ENCODE measurements at places on chromosomes 6 and 20.

- DNase-seq = no peak
Observed at GRCh38 chr6:146542881-146543210, 787 bp upstream of the RAB32 start.

DNA sequence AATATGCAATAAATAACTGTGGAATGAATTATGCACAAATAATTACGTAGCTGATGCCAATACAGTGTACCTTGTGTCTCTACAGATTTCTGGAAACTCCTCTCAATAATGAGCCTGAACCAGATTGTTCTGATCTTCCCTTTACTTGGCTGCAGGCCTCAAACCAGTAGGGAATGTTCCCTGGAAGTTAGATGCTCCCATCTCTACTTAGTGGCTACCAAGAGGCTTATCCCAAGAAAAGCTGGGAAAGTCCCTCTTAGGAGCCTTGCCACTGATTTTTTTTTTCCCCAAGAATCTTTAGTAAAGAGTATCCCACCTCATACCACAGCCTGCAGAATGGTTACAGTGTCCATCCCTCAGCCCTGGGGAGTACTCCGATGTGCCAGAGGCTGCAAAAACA lies 702.1 kb downstream of the RFPL4B start:
- no peak for DNase-seq

GRCh38 chr6:111673532-111673931 lies 67.9 kb upstream of the TRAF3IP2 start:
- no peak for DNase-seq

DNA sequence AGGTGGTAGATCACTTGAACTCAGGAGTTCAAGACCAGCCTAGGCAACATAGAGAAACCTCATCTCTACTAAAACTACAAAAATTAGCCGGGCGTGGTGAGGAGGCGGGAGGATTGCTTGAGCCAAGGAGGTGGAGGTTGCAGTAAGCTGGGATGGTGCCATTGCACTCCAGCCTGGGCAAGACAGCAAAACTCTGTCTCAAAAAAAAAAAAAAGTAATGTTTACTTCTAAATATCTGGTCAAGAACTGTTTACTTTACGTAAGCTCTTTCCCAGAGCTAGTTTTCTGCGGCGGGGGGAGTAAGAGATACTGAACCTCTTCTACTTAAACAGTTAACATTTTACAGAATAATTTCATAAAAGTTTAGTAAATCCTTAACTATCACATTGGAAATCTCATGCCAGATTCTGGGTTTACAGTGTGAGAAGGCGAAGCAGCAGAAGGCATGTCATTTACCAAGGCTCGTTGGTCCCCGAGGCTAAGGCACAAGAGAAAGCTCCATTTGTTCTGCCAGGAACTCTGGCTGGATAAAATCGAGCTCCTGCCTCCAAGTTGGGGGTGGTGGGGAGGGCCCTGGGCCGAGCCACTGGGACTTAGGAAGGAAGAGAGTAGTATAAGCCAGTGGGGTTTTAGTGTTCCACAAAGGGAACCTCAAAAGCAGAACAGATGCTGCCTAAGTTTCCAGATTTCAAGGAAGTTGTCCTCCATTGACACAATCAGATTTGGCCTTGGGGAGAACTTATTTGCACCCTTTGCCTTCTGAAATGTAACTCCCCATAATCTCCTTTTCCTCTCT lies 41.7 kb downstream of the ARFGEF2 start:
- no peak for DNase-seq

DNA sequence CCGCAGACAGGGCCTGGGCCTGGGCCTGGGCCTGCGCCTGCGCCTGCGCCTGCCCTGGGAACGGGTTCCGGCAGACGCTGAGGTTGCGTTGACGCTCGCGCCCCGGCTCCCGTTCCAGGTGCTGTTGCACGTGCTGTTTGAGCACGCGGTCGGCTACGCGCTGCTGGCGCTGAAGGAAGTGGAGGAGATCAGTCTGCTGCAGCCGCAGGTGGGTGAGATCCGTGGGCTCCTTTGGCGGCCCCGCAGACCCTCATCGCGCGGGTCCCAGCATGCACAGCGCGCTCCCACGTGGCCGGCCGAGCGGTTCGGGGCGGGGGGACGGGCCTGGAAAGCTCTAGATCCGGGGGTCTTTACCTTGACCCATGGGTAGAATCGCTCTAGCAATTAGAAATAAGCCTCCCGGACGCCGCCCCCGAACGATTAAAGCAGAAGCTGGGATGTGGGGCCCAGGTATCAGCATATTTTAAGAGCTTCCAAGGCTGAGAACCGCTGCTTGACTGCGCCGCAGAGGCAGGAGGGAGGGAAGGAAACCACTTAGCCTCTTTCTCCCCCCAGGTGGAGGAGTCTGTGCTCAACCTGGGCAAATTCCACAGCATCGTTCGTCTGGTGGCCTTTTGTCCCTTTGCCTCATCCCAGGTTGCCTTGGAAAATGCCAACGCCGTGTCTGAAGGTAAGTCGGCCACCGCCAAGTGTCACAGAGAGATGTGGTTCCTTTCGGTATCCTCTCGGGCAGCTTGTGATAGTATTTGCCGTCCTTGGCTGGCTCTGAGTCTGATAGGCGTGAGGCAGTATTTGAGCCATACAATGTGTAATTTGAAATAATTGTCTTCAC lies 508 bp downstream of the NOP56 start:
- no peak for DNase-seq

DNA sequence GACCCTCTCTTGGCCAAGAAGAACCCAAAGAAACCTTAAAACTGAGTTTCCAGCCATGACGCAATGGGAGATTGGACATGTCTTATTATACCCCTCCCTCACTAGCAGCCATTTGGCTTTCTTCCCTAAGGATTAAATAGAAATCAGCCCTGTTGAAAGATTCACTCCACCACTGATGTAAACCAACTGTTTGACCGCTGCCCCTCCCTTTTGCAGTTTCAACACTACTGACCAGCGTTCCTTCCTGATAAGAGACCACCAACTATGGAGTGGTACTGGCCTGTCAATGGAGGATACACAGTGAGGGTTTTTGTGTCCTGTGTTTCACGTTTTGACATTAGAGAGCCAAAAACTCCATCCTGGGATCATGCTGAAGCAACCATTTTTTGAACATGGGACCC lies 53.2 kb upstream of the CD2AP start:
- no peak for DNase-seq

- no peak for DNase-seq
Observed at GRCh38 chr6:36350681-36351571, 14.2 kb upstream of the BNIP5 start.

GRCh38 chr6:6931071-6932025 lies 176.4 kb upstream of the RREB1 start:
- no peak for DNase-seq

DNA sequence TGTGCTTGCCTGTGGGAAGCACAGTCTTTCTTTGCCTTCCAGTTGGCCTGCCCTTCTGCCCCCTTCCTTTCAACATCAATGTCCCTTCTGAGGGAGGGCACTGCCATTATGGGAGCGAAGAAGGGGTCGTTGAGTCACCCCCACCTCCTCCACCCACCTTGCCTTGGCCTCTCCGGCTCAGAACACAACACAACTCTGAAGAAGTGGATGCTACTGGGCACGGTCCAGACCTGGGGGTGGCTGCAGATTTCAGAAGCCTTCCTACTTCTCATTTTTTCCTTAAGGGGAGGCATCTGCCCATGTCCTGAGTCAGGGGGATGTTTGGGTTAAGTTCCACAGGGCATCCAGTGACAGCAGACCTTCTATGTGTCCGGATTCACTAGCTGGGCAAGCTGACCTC lies 72.1 kb downstream of the GFOD1 start:
- no peak for DNase-seq
